ENCODE measurements at places on chromosomes 3 and 15.

DNA sequence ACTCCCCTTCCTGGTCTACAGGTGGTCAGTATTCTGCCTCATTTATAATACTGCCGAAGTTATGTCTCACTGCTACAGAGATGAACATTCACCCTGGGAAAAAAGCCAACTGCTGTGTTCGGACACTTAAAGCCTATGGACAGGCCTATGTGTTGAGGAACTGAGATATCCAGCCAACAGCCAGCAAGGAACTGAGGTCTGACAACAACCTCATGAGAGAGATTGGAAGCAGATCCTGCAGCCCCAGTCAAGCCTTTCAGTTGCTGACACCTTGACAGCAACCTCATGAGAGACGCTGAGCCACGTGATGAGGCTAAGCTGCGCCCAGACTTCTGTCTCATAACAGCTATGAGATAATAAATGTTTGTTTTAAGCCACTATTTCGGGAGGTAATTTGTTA, 18.2 kb upstream of the FHIT start:
- peak; percentile 29 for DNase-seq

DNA sequence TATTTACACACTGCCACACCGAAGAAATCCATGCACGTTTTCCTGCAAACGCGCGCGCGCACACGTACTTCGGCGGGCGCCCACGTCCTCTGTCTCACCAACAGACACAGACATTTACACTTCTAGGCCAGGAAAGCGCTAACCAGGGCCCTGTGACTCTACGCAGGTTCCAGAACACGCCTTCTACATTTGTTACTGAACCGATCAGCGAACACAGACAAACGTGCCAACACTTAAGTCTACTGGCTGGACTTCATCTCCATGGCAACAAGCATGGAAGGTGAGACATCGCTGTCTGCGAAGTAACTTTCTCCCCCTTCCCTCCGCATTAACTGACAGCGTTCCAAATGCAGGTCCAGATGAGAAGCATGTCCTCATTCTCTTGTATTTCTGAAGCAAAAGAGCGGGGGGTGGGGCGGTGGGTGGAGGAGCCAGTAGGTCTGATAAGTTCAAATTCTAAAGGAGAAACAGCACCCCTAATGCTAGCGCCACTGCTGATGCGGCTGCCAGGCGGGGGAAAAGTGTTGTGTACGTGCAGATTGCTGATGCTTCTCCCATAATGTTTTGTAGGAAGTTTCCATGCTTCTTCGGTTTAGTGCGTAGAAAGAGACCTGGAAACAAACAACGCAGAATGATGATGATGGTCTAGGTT, at the start of gene CTXN2:
CTXN2 (plus strand) TSS at position 92 of the 652 bp plus-strand sequence. CDS start 9,636 bp downstream, outside the sequence.
- peak; percentile 44 for DNase-seq

GRCh38 chr3:12970684-12971083, 102.5 kb downstream of the IQSEC1 start:
- DNase-seq, result peak; percentile 41

DNA sequence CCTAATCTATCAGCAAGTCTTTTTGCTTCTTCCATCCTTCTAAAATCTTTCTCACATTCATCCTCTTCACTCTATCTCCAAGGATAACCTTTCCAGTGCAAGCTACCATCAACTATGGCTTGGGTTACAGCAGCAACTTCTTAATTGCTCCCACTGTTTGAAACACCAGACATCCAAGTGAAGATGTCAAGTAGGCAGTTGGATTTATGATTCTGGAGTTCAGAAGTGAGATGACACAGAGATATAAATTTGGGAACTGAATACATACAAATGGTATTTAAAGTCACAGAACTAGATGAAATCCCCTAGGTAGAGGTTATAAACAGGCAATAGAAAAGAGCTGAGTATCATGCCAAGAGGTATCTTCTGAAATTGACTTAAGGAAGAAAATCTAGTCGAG, 3.7 kb downstream of the UBR1 start:
- no peak for DNase-seq

DNA sequence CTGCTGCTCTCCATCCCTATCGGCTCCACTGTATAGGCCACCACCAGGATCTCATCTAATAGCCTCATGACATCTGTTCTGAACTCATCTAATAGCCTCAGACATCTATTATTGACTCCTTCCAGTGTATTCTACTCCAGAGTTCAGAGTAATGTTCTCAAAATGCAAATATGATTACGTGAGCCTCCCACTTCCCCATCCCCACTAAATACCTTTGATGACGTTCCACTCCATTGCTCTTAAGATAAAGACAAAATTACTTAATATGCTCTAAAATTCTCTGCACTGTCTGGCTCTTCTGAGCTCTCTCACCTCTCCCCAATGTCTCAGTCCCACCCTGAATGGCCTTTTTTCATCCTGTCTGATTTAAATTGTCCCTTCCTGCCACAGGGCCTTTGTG, 94.7 kb downstream of the SAMMSON start:
- DNase-seq, result no peak

DNA sequence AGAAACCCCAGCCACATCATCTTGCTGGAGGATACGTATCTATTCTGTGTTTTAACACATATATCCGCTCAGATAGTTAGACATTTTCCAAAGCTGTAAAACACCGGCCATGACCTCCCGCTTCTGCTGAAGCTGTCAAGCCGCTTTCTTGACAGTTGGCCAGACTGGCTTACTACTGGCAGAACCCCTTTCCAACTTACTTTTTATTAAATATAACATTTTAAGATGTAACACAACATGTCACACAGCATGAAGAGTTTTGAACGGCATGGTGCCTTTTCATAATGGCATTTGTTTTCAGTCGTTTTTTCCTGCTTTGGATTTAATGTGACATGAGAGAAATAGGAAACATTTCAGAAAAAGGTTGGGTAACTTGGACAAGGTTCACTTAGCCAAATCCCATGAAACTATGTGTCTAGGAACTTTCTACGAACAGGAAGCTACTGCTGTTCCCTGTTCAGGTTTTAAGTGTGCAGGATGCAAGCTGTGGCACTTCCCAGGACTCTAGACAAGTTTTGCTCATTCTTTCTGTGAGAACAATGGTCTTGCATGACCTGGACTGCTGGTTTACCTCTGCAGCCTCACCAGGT, 281.4 kb downstream of the THSD4 start:
- DNase-seq, result no peak

DNA sequence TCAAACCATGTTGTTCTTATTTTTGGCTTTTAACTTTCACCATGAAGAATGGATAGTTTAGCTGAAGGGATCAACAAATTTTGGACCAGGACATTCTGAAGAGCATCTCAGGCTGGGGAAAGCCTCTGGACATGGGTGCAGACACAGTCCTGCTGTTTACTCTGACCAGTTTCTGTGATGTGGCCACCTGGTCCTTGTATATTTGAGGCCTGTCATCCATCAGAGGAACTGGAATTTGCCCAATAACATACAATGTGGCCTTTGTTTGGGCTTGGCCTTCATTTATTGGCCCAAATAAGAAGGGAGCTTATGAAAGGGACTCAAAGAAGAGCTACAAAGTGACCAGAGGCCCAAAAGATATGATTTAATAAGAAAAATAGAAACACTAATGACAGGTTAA, 127.9 kb downstream of the MYRIP start:
- no peak for DNase-seq

DNA sequence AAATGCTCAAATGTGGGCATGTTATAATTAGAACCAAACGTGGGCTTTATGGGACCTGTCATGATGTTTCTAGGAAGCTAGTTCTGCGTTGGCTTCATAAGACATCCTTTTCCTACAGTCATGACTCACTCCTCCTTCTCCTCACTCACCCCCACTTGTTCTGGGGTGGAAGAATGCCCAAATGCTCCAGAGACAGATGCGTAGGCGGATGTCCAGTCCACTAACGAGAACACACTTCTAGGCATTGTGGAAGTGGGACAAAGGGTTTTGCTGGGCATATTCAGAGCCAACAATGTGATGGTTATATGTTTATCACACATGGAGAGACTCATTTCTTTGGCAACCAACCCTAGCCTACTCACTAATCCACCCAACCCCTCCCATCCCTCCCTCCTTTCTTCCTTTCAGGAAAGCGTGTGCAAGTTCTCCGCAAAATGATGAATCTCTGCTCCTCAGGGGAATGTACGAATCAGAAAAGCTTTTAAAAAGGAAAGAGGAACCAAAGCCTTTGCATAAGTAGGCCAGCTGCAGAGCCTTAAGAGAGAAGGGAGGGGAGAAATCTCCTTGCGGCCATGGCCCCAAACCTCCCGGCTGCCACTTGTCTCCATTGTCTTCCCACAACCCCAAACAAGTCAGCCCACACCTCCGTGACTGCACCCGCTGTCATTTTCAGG, 123.0 kb upstream of the SPRED1 start:
- no peak for DNase-seq

DNA sequence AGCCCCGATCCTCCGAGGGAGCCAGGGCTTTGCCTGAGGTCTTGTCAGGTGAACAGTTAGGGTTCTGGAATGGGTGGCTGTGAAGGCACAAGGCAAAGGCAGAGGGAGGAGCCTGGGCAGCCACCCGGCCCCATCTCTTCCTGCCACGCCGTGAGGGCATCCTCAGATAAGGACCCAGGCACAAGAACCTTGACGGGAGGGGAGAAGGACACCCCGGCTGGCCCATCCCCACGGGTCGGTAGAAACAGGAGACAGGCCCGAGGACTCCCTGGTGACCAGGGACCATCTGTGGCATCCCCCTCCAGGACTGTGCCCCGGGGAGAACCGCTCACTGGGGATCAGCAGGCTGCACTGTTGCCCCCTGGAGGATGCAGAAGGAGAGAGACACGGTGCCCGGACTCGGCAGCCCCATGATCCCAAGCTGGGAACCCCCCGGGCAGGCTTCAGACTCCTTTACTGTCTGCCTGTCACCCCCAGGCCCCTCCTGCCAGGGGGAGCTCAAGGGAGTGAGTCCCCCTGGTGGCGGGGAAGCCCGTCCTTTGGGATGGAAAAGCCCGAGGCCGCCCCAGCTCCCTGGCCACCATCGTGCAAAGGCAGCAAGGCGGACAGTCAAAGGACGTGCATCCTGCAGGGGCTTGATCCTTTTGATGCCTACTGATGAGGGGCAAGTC, 12.3 kb upstream of the PCSK6 start:
- DNase-seq, result no peak

DNA sequence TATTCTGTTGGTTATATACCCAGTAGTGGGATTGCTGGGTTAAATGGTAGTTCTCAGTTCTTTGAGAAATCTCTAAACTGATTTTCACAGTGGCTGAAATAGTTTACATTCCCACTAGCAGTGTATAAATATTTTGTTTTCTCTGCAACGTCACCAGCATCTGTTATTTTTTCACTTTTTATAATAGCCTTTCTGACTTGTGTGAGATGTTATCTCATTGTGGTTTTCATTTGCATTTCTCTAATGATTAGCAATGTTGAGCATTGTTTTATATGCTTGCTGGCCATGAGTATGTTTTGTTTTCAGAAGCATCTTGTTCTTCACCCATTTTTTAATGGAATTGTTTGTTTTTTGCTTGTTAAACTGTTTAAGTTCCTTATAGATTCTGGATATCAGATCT, 612.7 kb upstream of the SGO1 start:
- no peak for DNase-seq

DNA sequence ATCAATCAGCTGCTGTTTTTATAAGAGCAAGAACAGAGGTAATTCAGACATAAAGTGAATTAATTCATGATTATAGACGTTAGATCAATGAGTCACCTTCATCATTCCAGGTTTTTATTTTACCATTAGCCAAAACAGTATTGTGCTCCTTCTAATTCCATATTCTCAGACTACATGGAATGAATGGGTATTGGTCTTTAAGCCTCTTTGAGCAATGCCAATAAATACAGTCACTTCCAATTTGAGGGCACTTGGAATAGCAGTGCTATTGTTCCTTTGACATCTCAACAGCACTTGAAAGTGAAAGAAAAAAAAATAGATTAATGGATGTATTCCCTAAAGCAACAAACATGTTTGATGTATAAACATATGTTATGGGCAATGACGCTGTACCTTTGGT, 830.9 kb upstream of the CFAP20DC start:
- DNase-seq, result peak; percentile 87

- no peak for DNase-seq
These were observed 121.1 kb downstream of the OXSM start for GRCh38 chr3:25910997-25911396.

All from NCI-H1417 (cell line).